ENCODE measurements at places on chromosomes 3 and 15.

GRCh38 chr15:98996624-98997023 is 11.0 kb downstream of the PGPEP1L start:
- DNase-seq: no peak

GRCh38 chr3:48650723-48651122 is 12.0 kb downstream of the CELSR3 start:
- DNase-seq: no peak

GRCh38 chr3:58659051-58659675 is 7.4 kb downstream of the FAM3D start:
- no peak for DNase-seq

GRCh38 chr15:74259292-74259648 is 23.1 kb downstream of the CCDC33 start:
- no peak for DNase-seq

DNA sequence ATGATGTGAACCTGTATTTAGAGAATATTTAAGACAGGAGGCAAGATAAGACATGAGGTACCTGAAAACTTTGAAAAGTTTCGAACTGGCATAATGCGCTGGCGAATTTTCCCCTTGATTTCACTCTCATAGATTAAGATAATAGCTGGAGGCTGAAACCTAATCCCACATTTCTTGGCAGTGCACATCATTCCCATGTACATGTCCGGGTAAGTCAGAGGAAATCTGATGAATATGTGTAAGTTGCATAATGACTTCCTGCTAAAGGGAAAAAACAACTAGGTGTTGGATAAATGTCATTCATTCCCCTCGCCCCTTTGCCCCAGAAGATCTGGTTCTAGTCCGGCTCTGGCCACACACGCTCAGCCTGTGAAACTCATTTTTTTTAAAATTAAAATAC is 3.6 kb downstream of the CEP19 start:
- DNase-seq: no peak

GRCh38 chr15:58249646-58250312 is 111.6 kb downstream of the AQP9 start:
- no peak for DNase-seq

DNA sequence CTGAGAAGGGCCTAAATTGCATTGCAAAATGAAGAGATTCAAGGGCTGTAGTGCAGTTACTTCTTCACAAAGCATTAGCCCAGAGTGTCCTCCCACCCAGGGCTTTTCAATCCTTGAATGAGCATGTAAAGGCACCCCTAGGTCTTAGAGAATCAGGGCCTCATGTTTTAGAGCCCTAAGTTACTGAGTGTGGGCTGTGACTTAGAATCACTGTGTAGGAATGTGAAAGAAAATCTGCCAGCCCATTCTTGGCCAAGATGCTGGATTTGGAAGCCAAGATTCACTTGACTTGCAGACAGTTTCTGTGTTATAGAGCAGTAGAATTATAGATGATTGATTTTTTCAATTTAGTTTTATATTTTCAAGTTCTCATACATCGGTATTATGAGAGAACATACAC is 153.2 kb downstream of the MYRIP start:
- DNase-seq: no peak

- no peak for DNase-seq
Observed at GRCh38 chr3:169026543-169027182, 636.8 kb downstream of the MECOM start.

DNA sequence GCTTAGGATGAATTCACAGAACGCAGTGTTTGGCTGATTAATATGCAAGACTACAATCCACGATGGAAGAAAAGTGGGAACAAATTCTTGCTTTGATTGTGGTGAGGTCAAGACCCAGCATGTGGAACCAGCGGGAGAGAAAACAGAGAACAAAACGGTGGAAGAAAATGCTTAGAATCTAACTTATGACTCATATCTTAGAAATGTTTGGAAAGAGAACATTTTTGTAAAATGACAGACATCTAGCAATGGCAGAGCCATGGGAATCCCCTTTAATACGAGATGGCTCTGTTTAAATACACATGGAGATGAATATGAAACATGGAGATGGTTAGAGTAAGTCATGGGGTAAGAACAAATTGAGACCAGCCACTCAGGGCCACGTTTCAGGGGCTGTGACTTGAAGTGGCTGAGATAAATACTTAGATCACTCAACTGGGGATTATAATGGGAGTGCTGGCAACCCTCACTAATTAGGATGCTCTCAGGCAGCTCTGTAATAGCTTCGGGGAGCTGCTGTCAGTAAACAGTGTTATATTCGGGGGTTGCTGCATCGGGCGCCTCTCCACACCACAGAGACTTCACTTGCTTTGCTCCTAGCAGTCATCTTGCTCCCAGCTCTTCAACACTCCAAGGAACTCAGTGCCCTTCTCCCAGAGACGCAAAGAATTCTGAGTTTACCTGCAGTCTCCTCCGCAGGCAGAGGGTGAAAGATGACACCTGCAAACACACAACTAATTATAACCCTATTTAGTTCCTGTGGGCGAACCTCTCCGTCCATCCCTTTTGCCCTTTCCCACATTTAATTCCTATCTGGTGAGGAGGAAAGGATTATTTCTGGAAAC is 68.0 kb upstream of the ONECUT1 start:
- DNase-seq: no peak

DNA sequence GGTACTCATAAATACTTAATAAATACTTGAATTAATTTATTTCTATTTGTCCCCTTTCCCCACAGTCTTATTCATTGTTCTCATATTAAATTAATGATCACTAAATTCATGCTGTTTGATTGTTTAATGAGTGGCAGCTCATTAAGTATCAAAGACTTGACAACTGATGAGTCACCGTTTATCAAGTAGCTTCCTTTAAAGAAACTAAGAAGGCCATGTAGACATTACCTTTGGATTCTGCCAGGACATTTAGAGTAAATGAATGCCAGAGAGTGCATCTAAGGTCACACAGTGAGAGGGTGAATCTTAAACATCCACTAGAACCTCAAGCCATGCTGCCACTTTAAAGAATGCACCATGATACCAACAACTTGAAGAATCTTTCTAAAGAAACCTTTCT is 23.9 kb downstream of the ZBED2 start:
- DNase-seq: no peak

GRCh38 chr3:103977417-103977816 is 1389.3 kb upstream of the ALCAM start:
- DNase-seq: no peak

DNA sequence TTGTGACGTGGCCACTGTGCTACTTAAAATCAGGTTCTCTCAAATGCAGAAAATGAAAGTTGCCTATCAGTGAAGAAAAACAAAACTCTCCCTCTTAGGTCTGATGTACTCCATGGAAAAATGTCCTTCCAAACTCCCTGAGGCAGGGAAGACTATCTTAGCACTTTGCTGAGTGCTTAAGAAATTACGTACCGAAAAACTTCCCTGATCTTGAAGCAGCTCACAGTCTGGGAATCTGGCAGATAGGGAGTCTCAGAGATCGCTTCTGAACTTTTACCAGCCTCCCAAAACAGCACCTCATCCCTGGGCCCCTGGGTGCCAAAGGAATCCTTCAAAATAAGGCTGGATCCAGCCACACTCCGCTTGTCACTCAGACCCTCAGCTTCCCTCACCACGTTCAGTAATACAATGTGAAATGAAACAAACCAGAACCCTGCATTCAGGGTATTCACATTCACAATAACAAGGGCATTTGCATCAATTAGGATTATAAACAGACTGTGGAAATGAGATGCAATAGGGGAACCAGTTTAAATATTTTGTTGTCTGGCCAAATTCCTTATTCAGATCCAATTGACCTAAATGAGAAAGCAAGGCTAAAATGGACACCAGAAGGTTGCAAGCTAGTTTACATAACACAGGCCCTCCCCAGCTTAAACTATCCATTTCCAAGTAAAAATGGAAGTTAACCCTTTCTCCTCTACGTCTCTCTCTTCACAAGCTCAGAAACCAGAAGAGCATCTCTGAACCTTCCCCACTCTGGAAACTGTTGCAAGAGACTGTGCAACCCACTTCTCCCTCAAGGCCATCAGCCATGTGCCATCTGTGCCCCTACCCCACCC is 20.9 kb downstream of the OSBPL10 start:
- no peak for DNase-seq

- no peak for DNase-seq
Observed at GRCh38 chr3:29639578-29640290, 358.9 kb downstream of the RBMS3 start.

GRCh38 chr3:125221831-125222230 is 9.3 kb upstream of the SLC12A8 start:
- DNase-seq: no peak

GRCh38 chr15:34951993-34952392 is 17.5 kb downstream of the AQR start:
- no peak for DNase-seq

GRCh38 chr15:57881972-57882371 is 175.5 kb downstream of the POLR2M start:
- no peak for DNase-seq

- no peak for DNase-seq
Observed at GRCh38 chr3:150312018-150312657, 96.0 kb upstream of the TSC22D2 start.

DNA sequence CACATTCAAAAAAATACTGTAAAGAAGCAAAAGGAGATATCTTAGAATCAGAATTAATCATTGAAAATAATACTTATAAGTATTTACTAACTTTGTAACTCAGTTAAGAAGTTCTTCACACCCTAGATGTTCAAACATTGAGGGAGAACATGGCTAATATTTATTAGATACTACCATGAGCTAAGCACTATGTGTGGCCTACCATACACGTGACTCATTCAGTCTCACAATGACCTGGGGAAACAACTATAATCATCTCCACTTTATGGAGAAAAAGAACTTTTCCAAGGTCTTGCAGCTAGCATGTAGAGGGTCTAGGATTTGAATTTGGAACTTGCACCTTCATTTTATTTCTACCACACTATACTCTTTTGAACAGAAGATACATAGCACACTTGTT is 361.9 kb upstream of the CFAP20DC start:
- no peak for DNase-seq

DNA sequence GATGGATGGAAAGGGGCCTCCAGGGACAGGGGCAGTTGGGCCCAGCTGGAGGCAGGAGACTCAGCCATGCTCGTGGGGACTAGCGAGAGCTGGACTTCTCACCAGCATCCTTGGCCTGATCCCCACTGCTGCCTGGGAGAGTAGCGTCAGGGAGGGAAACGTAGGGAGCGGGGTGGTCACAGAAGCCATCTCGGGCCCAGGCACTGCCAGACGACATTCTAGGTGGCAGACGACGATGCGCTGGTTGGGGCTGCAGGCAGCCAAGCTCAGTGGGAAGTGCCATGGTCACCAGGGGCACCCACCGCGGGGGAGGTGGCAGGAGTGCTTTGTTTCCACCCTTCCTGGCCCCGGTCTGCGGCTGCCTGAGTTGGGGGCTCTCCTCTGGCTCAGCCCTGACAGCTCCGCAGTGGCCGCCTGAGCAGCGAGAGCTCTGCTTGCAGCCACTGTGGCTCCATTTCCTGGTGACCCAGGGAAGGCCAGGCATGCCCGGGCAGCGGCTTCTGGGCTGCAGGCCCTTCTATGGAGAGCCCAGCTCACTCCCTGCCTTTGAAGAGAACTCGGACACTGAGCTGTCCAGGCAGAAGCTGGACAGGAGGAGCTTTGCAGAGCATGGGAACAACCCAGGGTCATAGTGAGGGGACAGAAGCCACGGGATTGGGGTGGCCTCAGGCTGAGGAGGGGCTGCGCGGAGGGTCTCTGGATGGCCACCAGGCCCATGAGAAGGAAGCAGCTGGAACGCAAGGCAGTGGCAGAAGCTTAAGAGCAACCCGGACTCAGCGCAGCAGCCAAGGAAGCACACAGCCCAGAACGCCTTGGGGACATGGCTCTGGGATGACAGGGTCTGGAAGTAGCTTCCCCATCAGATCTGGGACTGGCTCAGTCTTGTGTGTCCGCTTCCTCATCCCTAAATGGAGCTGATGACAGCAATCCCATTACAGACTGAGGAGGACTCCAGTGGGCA is 30.8 kb downstream of the KLHL25 start:
- DNase-seq: no peak

GRCh38 chr3:89182056-89182455 is 74.6 kb downstream of the EPHA3 start:
- no peak for DNase-seq

- no peak for DNase-seq
Observed at GRCh38 chr15:70528270-70528706, 235.1 kb downstream of the UACA start.

DNA sequence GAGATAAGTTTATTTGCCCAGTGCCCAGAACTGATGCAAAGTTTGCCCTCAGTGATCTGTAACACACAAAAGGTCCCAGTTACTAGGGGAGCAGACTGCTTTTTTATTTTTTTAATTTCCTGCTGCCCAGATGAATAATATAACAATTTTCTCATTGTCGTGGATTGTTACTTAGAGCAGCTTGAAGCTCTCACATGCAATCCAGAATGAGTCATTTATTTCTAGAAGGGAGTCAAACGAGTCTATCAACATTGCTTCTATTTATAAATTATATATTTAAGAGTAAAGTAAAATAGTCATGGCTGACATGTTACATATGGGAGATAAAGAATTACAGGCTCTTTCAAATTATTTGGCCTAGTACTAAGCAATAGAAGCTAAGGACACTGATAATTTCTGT is 41.3 kb downstream of the MEIS2 start:
- DNase-seq: no peak

DNA sequence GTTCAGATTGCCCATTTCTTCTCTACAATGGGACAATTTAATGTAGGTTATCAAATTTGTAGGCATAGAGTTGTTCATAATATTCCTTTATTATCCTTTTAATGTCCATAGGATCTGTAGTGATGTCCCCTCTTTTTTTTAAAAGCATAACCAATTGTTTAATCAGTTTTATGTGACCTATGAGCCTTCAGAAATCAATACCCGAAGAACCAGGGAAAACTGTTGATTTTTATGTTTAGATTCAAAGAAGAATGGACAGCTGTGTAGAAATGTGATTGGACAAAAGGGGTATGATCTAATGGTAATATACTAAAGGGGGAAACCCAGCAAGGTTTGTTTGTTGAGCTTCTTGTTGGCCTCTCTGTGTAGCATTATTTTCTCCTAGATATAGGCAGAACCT is 39.5 kb downstream of the SUSD5 start:
- no peak for DNase-seq

DNA sequence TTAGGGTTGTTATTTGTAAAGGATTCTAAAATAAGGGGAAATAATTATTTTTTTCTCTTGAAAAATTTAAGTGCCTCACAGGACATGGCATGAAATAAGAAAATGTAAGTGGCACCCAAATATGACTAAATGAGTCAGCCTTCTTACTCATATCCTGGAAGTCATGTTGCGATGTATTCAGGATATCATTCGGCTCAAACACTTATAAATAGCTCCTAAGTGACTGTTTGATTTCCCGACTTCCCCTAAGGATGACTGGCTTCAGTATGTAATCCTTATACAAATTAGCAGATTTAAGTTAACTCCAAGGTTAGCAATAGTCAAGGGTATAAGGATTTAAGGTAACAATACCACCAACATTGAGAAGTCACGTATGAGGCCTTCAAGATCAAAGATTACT is 57.3 kb upstream of the OSTN start:
- no peak for DNase-seq

DNA sequence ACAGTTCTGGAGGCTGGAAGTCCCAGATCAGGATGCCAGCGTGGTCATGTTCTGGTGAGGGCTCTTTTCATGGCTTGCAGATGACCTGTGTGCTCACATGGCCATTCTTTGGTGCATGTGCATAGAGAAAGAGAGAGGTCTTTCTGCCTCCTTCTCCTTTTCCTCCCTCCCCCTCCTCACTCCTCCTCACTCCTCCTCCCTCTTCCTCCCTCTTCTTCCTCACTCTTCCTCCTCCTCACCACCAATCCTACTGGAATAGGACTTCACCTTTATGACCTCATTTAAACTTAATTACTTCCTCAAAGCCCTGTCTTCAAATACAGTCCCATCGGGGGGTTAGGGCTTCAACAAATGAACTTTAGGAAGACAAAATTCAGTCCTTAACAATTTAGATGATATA is 23.8 kb downstream of the ZNF654 start:
- DNase-seq: no peak
